ENCODE measurements at places on chromosomes 5 and 9.

DNA sequence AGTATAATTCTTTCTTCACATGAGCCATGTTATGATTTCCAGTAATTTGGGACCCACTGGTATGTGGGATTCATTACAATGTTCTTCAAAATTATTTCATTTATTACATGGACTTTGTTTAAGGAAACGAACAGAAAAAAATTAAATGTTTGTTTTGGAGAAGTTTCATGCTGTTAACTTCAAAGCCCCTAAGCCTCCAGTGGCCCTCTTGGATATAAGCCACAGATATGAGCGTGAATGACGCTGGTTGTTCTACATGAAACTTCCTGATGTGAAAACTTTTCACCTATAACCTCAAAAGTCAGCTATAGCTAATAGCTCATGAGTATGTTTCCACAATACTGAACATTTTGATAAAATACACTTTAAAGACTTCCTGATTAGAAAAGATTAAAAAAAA lies 334.2 kb downstream of the PDE4D start:
- no peak for DNase-seq

DNA sequence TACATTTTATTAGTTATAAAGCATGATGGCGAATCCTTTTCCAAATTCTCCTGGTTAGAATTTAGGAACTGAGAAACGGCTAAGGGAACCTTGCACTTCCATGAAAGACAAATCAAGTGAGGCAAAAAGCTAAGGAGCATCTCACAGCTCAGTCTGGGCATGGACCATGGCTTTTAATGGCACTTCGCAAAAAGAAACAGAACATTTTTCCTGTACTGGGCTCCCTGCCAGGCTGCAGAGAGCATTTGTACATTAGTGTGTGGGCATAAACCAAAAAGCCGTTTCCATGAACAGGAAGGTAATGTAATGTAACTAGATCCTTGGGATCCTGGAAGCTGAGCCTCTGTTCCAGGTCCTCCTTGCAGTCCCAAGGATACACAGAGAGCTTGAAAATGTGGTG lies 354.2 kb downstream of the MRPS30 start:
- DNase-seq = no peak

DNA sequence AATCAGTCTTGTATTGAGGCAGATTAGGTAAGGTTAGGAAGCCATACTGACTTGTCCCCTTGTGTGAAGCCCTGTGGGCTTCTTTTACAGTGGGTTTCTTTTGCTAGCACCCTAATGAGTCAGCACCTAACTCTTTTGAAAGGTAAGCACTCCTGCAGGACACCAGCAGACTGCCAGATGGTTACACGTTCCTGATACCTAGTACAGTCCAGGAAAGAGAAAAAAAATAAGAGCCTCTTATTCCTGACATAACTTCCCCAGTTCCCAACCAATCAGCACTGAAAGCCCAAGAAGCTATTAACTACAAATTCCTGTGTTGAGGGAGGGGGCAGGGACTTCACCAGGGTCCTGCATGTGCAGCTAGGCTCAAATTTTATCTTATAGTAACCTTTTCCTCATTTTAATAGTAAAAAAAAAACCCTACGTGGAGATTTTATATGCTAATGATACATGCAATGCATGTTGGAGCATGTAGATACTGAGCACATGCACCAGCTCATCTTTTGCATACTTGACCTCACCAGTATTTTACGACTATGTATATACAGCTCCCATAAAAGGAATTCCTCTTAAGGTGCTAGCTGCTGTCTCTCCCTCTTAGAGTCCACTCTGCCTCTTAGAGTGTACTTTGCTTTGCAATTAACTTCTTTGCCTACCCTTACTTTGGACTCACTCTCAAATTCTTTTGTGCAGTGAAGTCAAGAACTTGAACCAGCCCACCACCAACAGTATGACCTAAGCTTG lies 84.7 kb upstream of the RORB start:
- no peak for DNase-seq

DNA sequence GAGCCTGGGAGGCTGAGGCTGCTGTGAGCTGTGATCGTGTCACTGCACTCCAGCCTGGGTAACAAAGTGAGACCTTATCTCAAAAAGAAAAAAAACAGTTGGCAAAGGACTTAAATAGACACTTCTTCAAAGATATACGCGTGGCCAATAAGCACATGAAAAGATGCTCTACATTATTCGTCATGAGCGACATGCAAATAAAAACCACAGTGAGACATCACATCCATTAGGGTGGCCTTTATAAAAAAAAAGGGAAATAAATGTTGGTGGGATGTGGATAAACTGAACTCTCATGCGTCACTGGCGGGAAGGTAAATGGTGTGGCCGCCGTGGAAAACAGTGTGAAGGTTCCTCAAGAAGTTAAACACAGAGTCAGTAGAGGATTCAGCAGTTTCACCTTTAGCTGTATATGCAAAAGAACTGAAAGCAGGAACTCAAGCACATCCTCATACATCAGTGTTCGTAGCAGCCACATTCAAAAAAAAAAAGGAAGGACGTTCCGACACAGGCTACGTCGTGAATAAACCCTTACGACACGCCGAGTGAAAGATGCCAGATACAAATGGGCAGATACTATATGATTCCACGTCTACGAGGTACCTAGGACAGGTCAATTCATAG lies 24.5 kb upstream of the NRARP start:
- no peak for DNase-seq

DNA sequence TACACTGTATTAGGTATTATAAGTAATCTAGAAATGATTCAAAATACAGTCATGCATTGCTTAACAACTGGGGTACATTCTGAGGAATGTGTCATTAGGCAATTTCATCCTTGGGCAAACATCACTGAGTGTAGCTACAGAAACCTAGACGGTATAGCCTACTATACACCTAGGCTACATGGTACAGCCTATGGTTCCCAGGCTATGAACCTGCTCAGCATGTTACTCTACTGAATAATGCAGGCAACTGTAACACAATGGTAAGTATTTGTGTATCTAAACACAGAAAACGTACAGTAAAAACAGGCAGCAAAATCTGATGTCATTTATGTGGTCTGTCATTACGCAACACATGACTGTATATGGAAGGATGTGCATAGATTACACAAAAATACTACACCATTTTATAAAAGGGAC lies 96.8 kb downstream of the RAPGEF6 start:
- DNase-seq = no peak

GRCh38 chr9:33102551-33103210 lies 26.2 kb upstream of the SMU1 start:
- no peak for DNase-seq

- DNase-seq = no peak
Observed at GRCh38 chr5:136062366-136063274, 33.8 kb downstream of the TGFBI start.

DNA sequence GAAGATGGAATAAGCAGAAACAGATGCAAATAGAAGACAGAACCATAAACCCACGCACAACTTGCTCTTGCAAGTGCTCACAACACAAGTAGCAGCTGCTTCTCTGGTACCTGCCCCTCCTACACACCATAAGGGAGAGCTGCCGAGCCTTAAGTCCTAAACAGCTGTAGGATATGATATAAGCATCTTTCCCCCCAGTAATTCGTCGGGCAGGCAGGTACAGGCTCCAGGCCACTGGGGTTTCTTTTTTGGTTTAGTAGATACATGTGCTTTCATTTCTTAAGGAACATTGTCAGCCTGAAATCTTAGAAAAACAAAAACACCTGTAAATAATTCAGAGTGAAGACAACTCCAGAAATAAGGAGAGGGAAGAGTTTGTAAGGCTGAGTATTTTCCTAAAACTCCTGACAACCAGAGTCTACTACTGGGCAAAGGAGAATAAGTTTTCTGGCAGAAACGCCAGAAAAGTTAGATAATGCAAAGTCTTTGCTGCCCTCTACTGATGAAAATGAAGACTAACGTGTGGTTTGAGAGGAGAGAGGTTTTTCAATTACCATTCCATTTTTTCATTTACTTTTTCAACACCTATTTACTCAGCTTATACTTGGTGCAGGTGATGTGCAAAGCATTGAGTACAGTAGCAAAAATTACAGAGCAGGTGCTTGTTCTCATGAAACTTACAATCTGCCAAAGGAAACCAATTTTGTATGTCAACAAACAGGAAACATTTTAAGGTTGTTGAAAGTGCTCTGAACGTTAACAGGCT lies 20.1 kb upstream of the TCERG1 start:
- no peak for DNase-seq

- no peak for DNase-seq
Observed at GRCh38 chr5:72032788-72033187, 74.5 kb upstream of the MAP1B start.

- no peak for DNase-seq
Observed at GRCh38 chr5:131081374-131081773, 83.7 kb downstream of the HINT1 start.

- no peak for DNase-seq
Observed at GRCh38 chr5:151531581-151531980, 59.5 kb downstream of the FAT2 start.

Data from activated T-helper 1 cell treated with anti-CD3 and anti-CD28 coated beads, Interleukin-2, amount 50 U/mL, for 16 hours (primary cell).